T-helper 17 cell (primary cell): ENCODE measurements at places on chromosomes 11 and 22.

GRCh38 chr22:28008056-28008455 is 89.0 kb upstream of the PITPNB start:
- H3K4me1 ChIP-seq: peaks cover 4% of the 10 kb centered on the region
- peaks cover 26% of the 10 kb centered on the region for H3K27me3 ChIP-seq
- no peak overlapping the region for H3K4me3 ChIP-seq
- H3K27ac ChIP-seq: no peak overlapping the region
- no peaks in the 10 kb centered on the region for H3K36me3 ChIP-seq

- no peak for DNase-seq
- H3K4me3 ChIP-seq: peak overlapping the region; percentile 94
- H3K4me1 ChIP-seq: peaks cover 55% of the 10 kb centered on the region
- H3K27ac ChIP-seq: peak overlapping the region; percentile 98
- H3K27me3 ChIP-seq: no peaks in the 10 kb centered on the region
These were observed 723 bp upstream of the CD82 start for GRCh38 chr11:44564670-44565210.

DNA sequence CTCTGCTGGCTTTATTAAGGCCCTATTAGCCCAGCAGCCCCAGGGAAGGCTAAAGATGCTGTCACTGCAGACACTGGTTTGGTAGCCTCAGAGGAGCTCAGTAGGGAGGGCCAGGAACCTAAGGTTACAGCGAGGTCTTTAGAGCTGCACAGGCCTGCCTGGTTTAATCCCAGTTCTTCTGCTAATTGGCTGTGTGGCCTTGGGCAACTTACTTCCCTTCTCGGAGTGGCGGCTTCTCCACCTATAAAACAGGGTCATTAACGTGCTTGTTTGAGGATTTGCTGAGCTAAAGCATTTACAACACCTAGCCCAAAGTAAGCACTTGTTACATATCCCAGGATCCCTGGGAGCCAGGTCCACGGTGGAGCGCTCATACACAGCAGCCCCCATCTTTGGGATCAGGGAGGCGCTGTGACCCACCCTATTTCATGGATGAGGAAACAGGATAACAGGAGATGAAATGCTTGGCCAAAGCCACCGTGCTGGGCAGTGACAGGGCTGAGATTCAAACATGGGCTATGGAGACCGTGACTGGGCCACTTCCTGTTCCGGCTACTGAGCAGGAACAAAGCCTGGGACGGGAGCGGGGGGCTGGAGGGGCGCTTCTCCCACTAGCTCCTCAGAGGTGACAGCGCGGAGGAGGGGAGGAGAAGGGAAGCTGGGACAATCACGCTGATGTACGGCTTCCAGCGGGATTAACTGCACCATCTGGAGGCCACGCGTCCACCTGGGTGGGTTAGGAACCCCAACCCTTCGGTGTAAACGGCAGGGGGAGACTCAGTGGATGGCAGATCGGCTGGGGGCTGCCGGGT is 61.5 kb downstream of the IGLL1 start:
- H3K4me1 ChIP-seq: peaks cover 3% of the 10 kb centered on the region
- DNase-seq: no peak
- H3K36me3 ChIP-seq: peaks cover 4% of the 10 kb centered on the region
- H3K4me3 ChIP-seq: no peak overlapping the region
- H3K27me3 ChIP-seq: peaks cover 23% of the 10 kb centered on the region
- no peak overlapping the region for H3K27ac ChIP-seq

DNA sequence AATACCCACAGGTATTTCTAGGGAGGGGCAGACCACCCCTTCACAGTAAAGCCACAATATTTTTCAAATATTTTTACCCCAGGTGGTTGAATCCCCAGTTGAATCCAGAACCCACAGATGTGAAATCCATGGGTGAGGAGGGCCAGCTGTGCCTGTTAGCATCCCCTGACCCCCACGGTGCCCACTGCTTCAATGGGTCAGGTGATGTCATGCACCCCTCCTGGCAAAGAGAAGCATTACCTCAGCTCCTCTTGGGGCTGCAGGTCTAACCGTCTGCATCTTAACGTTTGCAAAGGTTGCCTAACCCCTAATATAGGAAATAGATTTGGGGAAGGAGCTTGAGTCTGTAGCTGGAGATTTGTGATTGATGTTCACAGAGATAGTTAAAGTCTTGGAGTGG is 24.7 kb upstream of the IL17RA start:
- H3K4me3 ChIP-seq: no peak overlapping the region
- peaks cover 5% of the 10 kb centered on the region for H3K4me1 ChIP-seq
- H3K27ac ChIP-seq: no peak overlapping the region
- H3K27me3 ChIP-seq: peaks cover 40% of the 10 kb centered on the region
- no peaks in the 10 kb centered on the region for H3K36me3 ChIP-seq

- H3K27me3 ChIP-seq: no peaks in the 10 kb centered on the region
- DNase-seq: no peak
- peaks cover 4% of the 10 kb centered on the region for H3K36me3 ChIP-seq
These were observed 3.0 kb upstream of the SSH3 start for GRCh38 chr11:67300256-67300755.
